Nephron progenitor cell (in vitro differentiated cells): ENCODE measurements at places on chromosomes 7 and 10.
A peak's percentile ranks its signal among the peaks of the same experiment; 100 is the strongest.

DNA sequence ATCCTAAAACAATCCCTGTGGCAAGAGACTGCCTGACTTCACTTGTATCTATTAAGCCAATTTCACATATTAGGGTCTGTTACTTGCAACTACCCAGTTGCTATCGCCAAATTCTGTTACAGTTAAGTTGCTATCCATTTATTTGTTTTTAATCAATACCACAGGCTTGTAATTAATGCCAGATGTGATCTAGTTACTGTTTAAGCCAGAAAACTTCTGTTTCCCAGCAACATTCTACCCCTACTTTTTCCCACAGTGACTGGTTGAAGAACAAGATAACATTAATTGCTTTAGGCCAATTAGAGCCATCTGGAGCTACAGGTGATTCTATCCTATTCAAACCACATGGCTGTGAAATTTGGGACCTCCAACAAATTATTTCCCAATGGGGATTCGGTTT is 131.3 kb downstream of the ALOX5 start:
- DNase-seq: no peak

- peak; percentile 63 for DNase-seq
Observed at GRCh38 chr10:69866688-69867461, 65.2 kb downstream of the COL13A1 start.

GRCh38 chr7:78307892-78308291 is 509.3 kb downstream of the PHTF2 start:
- DNase-seq: no peak

- DNase-seq: no peak
Observed at GRCh38 chr10:114142018-114142417, 32.0 kb downstream of the CCDC186 start.

- DNase-seq: no peak
Observed at GRCh38 chr10:118035354-118036005, 11.3 kb downstream of the RAB11FIP2 start.

DNA sequence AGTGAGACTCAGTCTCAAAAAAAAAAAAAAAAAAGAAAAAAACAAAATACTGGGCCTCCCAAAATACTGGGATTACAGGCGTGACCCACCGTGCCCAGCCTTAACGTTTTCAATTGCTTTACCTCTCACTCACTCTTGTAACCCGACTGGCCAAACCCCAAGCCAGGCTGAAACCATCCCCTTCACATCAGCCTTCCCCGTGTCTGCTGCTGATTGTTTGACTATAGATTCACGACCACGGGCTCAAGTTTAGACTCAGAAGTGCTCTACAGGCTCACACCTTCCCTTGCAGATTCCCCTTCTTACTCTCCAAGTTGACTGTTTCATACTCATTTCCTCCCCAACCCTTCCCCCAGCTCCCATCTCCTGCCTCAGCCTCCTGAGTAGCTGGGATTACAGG is 22.3 kb downstream of the TYW1 start:
- no peak for DNase-seq

DNA sequence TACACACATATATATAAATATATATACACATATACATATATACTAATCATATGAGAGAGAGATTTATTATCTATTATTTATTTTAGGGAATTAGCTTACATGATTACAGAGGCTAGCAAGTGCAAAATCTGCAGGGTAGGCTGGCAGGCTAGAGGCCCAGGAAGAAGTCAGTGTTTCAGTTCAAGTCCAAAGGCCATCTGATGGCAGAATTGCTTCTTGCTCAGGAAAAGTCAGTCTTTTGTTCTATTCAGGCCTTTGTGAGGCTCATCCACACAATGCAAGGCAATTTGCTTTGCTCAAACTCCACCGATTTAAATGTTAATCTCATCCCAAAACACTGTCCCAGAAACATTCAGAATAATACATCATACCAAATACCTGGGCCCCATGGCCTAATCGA is 2.6 kb upstream of the C10orf120 start:
- no peak for DNase-seq

GRCh38 chr10:17181751-17182150 is 19.7 kb downstream of the TRDMT1 start:
- DNase-seq: no peak

GRCh38 chr7:111146136-111146535 is 55.2 kb downstream of the LRRN3 start:
- no peak for DNase-seq

DNA sequence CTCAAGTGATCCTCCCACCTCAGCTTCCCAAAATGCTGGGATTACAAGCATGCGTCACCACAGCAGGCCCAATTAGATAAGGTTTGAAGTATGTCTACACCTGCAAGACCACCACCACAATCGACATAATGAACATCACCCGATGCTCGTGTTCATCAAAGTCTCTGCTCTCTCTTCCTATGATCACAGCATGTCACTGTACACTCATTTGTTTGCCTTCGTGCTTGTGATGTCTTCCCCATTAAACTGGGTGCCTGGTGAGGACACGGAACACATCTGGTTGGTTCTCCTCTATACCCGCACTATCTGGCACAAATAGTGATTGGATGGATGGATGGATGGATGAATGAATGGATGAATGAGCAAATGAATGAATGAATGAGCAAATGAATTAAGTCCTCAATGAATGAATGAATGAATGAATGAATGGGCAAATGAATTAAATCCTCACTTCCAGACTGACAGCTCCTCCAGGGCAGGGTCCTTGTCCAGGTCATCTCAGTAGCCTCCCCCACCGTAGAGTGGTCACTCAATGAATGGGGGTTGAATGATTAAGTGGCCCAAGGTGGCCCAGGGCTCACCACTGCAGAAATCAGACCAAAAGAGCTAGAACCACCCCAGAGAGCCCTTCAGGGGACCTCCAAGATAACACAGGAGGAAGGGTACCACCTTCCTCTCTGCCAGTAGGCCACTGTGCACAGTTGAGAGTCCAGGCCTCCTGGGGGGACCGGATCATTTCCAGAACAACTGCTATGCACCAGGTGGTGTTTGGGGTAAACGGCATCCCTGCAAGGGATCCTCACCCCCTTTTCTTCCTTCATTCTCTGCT is 101.9 kb upstream of the TNRC18 start:
- DNase-seq: no peak

GRCh38 chr7:23105086-23105643 is 420 bp upstream of the KLHL7 start:
- no peak for DNase-seq

GRCh38 chr7:42617071-42617765 is 294.7 kb downstream of the C7orf25 start:
- DNase-seq: no peak

GRCh38 chr10:17851611-17852010 is 42.5 kb downstream of the MRC1 start:
- DNase-seq: no peak

DNA sequence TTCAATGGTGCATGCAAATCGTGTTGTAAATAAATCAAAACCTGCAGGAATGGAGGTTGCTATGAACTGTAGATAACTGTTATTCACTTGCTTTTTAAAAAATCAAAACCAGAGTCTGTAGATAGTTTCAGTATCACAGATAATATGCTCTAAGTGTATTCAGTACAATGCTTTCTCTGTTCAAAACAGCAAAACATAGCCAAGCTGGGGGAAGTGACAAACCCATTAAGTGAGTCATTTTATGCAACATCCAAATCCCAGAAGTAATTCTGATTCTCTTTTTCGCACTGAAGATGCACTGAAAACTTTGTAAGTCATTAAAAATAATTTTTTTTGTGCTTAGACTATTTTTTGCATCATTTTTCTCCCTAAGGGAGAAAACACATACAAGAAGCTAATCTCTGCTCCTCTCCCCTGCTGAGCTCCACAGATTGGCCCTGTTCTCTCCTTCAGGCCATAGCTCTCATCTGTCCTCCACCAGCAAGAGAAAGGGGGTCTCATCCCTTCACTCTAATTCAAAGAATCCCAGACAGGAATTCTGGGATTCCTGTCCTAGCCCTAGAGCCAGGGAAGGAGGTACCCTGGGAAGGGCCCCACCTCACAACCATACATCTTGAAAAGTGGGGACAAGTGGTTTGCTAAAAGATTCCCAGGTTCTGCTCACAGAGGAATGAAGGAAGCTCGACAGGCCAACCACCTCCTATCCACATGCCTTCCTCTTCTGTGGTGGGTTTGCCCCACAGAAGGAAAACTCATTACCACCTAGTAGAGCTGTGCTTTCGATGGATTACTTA is 4.9 kb downstream of the PRTFDC1 start:
- DNase-seq: no peak

- DNase-seq: no peak
Observed at GRCh38 chr7:155586843-155587440, 40.6 kb upstream of the CNPY1 start.

- no peak for DNase-seq
Observed at GRCh38 chr7:75879771-75880184, 944 bp downstream of the RHBDD2 start.

- no peak for DNase-seq
Observed at GRCh38 chr7:156113731-156114130, 301.5 kb upstream of the SHH start.

- DNase-seq: no peak
Observed at GRCh38 chr7:68725843-68726785, 872.2 kb upstream of the AUTS2 start.

- no peak for DNase-seq
Observed at GRCh38 chr7:19754521-19755116, 18.8 kb downstream of the TMEM196 start.

- DNase-seq: peak; percentile 19
Observed at GRCh38 chr7:101856473-101857357, 39.3 kb downstream of the CUX1 start.

- no peak for DNase-seq
Observed at GRCh38 chr10:100683545-100684300, 61.7 kb upstream of the PAX2 start.

DNA sequence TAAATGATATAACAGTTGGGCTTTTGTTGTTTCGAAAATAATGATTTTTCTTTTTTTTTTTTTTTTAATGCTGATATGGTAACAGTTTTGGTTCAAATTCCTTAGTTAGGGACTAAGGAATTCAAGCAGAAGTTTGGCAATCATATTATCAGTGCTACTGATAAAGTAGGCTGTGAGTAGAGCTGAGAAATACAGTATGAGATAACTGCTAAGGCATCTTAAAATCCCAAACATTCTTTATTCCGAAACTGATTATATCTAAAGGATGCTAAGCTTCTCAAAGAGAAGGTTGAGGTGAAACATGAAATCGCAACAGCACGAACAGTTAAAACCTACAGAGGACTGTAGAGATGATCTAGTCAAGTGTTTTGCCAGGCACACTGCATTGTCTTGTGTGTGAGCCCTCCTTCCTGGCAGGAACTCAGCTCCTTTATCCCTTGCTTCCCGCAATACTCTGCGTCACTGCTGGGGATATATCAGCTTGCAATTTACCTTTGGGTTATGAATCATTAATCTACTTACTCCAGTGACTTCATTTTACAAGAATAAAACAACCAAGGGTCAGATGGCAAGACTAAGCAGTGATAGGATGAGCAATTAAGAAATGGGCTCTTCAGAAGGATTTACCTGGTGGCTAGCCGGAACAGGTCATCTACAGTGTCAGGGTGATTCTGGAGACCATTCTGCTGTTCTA is 36.7 kb downstream of the IRF5 start:
- DNase-seq: no peak

DNA sequence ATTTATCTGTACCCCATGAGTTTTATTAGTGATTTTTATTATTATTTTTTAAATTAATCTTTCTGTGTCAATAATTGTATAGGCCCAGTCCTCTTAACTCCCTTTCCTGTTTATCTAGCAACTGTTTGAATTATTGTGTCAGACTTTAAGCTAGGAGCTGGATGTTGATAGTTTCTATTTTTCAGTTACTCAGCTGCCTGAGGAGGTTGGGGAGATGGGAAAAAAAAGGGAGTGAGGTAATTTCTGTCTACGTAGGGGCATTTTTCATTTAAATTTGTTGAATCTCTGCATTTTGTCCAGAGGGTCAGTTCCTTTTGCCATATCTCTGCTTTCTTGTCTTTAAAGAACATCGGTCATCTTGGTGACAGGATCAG is 5.0 kb upstream of the ZNF518A start:
- DNase-seq: no peak

- peak; percentile 37 for DNase-seq
Observed at GRCh38 chr10:29482591-29483431, 152.0 kb downstream of the SVIL start.

GRCh38 chr7:87027900-87028299 is 31.6 kb downstream of the ELAPOR2 start:
- DNase-seq: no peak
